Activated naive CD4-positive, alpha-beta T cell treated with anti-CD3 and anti-CD28 coated beads, Interleukin-2, amount 50 U/mL, for 72 hours (primary cell): ENCODE measurements at places on chromosomes 2 and 18. TPM values are rescaled to one million over a fixed set of nuclear protein-coding genes. Genes with fewer than 3 reads are reported as not detected.

GRCh38 chr2:96848264-96848663 lies 4.4 kb upstream of the ANKRD23 start:
- no peak for DNase-seq

DNA sequence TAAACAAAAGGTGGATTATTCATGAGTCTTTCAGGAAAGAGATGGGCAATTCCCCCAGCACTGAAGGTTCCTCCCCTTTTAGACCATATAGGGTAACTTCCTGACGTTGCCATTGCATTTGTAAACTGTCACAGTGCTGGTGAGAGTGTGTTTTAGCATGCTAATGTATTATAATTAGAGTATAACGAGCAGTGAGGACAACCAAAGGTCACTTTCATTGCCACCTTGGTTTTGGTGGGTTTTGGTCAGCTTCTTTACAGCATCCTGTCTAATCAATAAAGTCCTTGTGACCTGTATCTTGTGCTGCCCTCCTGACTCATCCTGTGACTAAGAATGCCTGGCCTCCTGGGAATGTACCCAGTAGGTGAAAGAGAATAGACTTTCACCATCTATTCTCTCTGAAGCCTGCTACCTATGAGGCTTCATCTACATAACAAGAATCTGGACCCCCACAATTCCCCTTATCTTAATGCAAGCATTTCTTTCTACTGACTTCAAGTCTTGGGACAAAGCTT lies 148.7 kb downstream of the CABLES1 start:
- DNase-seq, result peak; percentile 75

- DNase-seq, result no peak
Observed at GRCh38 chr2:239257511-239257937, 143.3 kb downstream of the HDAC4 start.

GRCh38 chr18:35000457-35000856 lies 40.8 kb upstream of the MAPRE2 start:
- DNase-seq, result no peak

DNA sequence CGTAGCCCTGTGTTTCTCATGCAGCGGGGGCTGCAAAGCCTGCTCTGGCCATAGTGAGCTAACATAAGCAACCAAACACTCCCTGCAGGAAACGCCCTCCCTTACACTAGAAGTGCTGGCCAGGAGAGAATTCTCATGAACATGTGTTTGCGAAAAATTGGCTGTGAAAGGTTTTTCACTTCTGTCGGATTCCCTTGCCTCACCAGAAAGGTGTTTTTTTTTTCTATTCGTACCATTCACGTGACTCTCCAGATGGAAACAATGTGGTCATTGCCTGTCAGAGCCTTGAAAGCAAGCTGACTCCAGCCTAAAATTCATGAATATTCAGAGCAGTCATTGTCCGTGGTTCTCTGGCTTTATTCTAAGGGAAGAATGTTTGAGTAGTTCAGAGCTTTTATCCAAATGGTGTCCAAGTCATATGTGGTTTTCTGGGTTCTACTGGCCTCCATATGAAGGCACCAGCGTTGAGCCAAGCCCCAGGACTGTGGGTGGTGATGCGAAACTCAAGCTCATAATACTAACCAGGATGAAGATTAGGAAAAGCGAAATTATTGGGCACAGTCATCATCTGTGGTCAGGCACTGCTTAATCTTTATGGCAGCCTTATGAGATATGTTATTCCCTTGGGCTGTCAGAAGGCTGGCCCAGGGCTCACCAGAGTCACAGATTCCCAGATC lies 236.4 kb downstream of the ALPK2 start:
- DNase-seq, result no peak

DNA sequence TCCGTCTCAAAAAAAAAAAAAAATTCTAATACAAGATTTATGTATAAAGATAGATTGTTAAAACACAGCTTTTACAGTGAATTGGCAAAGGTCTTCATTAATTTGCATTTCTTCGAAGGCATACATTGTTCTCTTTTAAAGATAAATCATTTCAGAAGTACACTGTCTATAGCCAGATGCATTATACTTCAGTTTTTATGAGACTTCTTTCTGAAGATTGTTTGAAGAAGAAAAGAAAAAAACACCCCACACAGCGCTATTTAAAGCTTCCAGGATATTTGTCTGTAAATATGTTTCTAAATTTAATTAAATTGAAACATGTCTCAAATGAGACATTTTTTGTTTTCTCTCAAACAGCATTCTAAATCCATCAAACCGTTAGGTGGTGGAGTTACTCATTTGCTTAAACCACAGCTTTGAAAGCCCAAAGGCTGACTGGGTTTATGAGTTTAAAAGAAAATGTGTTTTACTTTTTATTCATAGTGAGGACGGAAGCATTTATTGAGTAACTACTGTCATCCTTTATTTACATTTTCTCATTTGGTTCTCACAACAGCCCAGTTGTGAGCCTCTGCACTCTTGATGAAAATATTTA lies 42.4 kb upstream of the C1GALT1C1L start:
- DNase-seq, result no peak

GRCh38 chr2:145631561-145631960 lies 1111.6 kb upstream of the ZEB2 start:
- DNase-seq, result no peak

GRCh38 chr18:78309307-78309706 lies 670.3 kb upstream of the SALL3 start:
- no peak for DNase-seq

GRCh38 chr2:233867993-233868532 lies at the start of gene MSL3B:
Gene MSL3B, minus strand, starts transcription at chr2:233868386.
- DNase-seq, result no peak

DNA sequence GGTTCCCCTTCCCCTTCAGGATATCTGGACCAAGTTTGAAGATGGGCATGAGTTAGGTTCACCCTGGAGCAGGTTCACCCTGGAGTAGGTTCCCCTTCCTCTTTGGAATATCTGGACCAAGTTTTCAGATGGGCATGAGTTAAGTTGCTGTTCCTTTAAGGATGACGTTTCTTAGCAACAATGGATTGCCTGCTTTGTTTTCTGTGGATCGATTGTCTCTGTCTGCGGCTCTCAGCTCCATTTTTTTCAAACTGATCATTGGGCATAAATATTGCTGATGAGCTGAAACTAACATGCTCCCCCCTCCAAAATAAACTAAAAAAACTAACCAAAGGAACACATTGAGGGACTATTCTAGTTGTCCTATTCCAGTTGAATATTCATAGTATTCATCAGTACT lies 149.5 kb downstream of the SPP2 start:
- DNase-seq, result no peak

DNA sequence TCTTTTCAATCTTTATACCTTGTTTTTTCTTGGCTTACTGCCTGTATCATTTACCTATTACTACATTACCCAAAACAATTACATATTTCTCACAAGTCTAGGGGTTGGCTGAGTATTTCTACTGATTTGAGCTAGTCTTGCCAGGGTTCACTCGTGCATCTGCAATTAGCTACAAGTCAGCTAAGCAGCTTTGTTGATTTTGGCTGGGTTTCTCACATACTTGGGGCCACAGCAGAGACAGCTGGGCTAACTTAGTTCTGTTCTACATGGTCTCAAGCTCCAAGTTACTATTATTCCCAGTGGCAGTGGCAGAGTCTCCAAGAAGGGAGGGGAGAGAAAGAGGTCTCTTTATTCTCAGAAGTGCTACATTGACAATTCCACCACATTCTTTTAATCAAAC lies 54.7 kb upstream of the SP5 start:
- DNase-seq, result no peak

DNA sequence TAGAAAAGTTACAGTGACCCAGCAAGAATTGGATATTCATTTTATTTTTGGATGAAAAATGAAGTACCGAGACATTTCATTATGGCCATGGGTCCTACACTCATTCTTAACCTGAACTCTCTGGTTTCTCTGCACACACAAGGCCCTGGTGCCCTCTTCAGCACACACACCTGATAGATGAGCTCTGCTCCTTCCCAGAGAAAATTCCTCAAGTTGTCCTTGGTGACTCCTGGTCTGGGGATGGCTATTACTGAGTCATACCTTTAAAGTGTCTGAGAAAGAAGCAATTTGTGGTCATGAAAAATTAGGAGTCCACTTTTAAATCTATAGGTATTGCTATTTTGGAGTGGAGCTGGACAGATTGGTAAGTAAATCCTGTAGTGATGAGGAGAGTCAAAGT lies 311.5 kb downstream of the CDH2 start:
- no peak for DNase-seq

DNA sequence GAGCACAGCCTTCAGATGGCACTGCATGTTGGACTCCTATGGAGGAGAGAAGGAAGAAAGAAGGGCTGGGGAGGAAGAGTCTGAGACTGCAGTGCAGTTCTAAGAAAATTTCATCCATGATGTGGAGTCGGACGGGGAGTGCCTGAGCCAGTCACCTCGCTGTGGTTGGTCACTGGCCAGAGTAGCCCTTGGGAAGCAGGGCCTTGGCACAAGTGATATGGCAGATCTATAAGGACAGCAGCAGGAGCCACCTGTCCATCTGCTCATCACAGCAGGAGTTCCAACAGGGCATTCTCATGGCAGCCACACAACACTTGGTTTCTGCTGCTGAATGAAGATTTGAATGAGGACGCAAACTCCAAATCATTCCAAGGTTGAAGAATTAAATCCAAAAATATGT lies 314.8 kb downstream of the CYP26B1 start:
- no peak for DNase-seq

DNA sequence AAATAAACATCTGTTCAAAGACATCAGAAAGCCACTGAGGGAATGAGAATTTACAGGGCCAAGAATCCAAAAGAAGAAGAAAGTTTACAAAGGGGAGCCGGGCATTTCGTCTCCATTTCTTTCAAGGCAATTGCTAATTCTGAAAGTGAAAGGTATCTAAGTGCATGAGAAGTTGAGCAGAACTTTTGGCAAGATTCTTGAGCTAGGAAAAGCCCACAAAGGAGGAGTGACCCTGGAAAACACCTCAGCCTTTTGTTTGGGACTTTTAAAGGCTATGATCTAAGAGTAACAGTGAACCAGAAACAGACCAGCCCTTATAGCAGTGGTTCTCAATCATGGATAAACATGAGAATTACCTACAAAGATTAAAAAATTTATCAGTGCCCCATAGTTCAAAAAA lies 87.4 kb downstream of the MDH1 start:
- no peak for DNase-seq

- no peak for DNase-seq
Observed at GRCh38 chr2:152064001-152064400, 34.8 kb downstream of the CACNB4 start.

- DNase-seq, result no peak
Observed at GRCh38 chr2:20052861-20053281, 1.4 kb upstream of the LAPTM4A start.

DNA sequence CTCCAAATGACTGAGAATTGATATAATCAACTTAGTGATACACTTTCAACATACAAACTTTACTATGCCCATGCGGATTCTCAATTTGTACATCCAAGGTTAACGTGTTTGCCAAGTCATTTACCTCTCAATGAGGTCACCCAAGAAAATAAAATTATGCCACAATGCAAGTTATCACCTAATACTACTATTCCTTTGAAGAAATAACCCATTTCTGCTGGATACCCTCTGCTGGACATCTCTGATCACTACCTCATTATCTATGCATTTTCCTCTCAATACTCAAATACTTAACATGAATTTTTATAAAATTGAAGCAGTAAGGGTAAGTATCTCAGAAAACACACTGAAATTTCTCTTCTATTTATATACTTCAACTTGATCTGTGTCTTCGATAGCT lies 12.7 kb downstream of the HNRNPLL start:
- no peak for DNase-seq

- no peak for DNase-seq
Observed at GRCh38 chr18:58268849-58269248, 224.8 kb downstream of the NEDD4L start.

- no peak for DNase-seq
Observed at GRCh38 chr2:64108666-64109241, 35.5 kb downstream of the PELI1 start.

GRCh38 chr2:55364189-55365055 lies 55.2 kb downstream of the CCDC88A start:
- no peak for DNase-seq

DNA sequence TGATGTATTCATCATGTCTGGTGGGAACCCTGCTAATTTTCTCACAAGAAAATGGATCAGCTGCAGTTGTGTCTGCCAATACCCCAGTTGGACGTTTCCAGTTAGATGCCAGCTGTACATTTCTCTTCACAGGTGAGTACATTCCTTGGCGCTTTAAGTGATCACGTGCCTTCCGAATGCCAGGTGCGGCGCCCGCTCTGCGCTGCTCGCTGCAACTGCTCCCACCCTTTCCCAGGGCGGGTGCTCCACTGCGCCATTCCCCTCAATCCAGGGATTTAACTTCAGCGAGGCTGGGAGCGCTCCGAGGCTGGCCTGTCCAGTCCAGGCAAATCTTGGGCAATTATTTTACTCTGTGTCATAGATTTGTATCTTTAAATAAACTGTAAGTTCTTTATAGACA lies 225.0 kb upstream of the RAB6C start:
- DNase-seq, result no peak

GRCh38 chr2:207835805-207836204 lies 66.1 kb upstream of the FZD5 start:
- no peak for DNase-seq

- DNase-seq, result no peak
Observed at GRCh38 chr2:186822323-186822722, 26.6 kb downstream of the ZSWIM2 start.

DNA sequence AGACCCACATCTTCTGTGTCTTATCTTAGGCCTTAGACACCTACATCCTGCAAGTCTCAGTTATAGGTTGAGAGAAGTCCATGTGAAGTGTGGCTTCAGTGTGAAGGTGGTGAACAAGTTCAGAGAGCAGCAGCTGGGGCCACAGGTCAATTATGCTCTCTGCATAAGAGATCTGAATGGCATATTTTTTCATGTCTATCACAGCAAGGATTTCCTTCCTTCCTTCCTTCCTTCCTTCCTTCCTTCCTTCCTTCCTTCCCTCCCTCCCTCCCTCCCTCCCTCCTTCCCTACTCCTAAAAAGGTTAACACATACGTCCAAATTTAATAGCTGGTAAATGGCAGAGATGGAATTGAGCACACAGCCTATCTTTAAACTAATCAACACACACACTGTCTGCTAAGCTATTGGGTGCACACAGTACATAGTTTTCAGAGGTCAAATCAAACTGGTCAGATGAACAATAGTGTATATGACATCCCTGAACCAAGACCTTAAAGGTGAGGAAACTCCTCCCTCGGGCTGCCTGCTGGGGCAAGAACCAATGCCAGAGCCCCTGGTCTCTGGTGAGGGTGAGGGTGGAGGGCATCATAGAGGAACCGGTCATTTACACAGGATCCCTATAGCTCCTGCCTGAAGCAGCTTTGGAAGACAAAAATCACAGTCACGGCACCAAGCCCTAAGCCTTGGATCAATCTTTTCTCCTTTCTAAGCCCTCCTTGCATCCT lies 240.9 kb downstream of the ICOS start:
- DNase-seq, result no peak

CNGA3 gene
- total RNA-seq, result not detected

POMC gene
- 7.8 TPM for total RNA-seq

ABCG5 gene
- total RNA-seq, result not detected

CXCR1 gene
- total RNA-seq, result not detected

POTEC gene
- not detected for total RNA-seq

CPLX4 gene
- total RNA-seq, result not detected

RAD51AP2 gene
- total RNA-seq, result not detected

GALNT14 gene
- total RNA-seq, result 1.2 TPM

UGT1A4 gene
- not detected for total RNA-seq

MOCOS gene
- 0.19 TPM for total RNA-seq

APOB gene
- not detected for total RNA-seq

CCL20 gene
- total RNA-seq, result 5.3 TPM

GMCL1 gene
- 44.9 TPM for total RNA-seq

WNT10A gene
- 6.1 TPM for total RNA-seq

GALR1 gene
- not detected for total RNA-seq

IL1F10 gene
- not detected for total RNA-seq

MATN3 gene
- total RNA-seq, result not detected
